Stimulated activated CD4-positive, alpha-beta T cell treated with anti-CD3 and anti-CD28 coated beads, Interleukin-2, amount 100 ng/mL, for 48 hours (primary cell): ENCODE measurements at places on chromosomes 16 and 17.

- no peak for DNase-seq
These were observed 11.5 kb upstream of the HYDIN start for GRCh38 chr16:71242036-71242435.

DNA sequence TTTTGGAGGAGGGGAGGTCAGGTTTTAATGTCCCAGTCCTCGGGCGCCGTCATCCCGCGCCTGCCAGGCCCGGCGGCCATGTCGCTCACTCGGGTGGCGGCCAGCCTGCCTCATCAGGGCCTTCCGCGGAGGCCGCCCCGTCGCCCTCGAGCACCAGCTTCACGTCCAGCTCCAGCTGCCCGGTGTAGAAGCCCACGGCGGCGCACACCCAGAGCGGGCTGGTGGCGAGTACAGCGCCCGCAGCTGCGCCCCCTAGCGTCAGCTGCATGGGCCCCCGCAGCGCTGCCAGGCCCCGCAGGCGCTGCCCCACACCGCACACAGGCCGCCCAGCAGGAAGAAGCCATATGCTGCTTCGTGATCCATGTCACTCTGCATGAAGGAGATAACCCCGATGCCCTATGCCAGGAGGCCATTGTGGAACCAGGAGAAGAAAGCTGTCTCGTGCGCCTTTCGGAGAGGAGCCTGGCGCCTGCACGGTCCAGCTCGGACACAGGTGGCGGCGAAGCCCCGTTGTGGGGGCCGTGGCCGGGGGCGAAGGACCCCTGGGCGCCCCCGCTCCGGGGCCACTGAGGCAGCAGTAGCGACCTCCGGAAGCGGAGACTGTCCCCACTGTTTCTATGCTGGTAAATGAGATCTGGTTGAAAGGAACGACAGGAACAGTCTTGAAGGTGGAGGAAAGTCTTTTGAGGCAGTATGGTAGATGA is 9.6 kb downstream of the AP2B1 start:
- DNase-seq = no peak

- DNase-seq = no peak
These were observed 8.7 kb downstream of the TBX21 start for GRCh38 chr17:47741793-47742145.

DNA sequence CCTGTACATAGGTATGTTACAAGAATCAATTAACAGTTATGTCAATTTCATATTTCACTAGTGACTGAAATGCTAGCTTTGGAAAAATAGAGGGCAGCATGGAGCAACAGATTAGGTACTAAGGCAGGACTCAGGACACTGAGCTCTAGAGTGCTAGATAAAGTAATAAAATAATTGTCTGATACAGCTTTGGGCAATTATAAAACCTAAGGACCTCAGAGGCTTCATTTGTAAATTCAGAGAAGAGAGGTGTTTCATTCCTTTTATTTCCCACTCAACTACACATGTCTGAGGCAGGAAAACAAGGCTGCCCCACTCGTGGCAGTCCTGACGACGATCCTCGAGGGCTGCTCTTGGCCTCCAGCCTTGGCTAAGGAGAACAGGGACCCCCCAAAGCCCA is 81.5 kb downstream of the CA4 start:
- no peak for DNase-seq

DNA sequence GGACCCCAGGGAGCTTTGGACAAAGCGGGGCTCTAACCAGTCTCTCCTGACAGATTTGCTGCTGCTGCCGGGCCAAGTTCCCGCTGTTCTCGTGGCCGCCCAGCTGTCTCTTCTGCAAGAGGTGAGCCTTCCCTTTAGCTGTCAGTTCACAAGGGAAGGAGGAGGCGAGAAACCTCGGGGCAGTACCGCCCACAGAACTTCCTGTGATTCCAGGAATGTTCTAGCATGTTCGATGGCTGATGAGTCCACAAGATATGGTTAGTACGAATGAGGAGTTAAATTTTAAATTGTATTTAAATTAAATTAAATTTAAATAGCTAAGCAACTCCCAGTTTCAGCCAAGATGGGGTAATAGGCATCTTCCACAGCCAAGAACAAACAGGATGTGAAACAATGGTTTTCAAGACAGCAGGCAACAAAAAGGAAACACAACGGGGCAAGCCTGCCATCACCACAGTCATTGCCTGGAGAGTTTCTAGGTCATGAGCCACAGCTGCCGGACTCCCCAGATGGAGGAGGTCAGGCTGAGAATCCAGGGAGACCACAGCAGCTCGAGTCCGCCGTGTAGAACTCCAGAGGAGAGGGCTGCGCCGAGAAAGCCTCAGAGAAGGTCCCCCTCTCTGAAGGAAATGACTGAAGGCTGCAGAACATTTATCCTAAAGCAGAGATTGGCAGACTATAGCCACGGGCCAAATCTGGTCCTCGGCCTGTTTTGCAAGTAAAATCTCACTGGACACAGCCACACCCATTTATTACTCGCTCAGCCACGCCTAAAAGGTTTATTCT is 9.5 kb upstream of the TCF25 start:
- no peak for DNase-seq

GRCh38 chr17:19440421-19440820 is 29.4 kb downstream of the RNF112 start:
- no peak for DNase-seq

- no peak for DNase-seq
These were observed 416.0 kb downstream of the WWOX start for GRCh38 chr16:78515421-78515820.

- DNase-seq = no peak
These were observed 7.5 kb downstream of the IL4R start for GRCh38 chr16:27321013-27321915.

DNA sequence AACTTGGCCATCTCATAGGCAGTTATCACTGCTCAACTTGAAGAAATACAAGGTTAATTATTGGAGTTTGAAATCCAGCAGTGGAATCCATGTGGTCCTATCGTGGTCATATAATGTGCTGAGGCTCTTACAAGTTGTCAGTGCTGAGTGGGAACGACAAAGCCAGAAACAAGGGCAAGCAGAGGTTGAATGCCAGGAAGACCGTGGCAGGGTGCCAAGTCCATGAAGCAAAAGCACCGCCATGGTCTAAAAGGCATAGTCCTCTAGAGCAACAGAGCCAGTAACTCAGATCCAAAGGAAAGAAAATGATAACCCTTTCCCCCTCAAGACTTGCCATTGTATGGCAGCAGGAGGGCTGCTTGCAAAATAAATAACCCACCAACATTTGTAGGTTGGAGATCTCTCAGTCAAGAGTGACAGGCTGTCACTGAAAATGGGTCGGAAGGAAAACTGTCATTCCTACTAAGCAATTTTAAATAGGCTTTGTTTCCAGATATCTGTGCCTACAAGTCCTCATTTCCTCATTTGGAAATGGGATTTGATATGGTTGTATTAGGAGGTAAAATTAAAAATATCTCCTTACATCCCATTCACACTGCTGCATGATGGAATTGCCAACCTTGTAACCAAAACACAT is 36.4 kb upstream of the HSBP1 start:
- DNase-seq = no peak

DNA sequence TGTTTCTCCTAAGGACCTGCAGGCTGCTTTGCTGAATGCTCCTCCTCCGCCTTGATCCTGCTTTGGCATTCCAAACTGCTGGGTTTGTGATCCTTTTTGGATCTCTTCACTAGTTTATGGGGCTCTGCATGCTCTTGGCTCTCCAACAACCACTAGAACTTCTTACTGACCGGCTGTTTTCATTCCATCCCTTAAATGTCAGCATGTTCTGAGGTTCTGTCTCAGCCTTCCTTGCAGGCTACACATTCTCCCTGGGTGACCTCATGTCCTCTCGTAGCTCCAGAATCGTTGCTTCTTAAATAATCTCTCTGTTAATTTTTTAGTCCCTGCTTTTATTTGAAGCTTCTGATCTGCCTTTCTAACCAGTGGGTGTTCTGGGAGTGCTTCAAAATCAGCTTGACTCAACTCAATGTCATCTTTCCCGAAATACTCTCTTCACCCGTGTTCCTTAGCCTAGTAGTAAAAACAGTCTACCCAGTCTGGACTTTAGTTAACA is 119.0 kb upstream of the HS3ST2 start:
- no peak for DNase-seq

DNA sequence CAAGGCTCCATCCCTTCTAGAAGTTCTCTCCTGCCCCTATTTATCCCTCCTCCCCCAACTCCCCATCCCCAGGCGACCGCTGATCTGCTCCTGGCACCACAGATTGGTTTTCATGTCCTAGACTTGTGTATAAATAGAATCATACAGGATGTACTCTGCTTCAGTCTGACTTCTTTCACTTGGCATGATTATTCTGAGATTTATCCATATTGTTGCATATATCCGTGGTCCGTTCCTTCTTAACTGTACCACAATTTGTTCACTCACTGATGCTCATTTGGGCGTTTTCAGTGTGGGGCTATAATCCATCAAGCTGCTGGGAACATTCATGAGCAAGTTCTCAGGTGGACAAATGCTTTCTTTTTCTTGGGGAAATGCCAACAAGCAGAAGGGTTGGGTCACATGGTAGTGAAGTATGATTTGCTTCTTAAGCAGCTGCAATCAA is 23.9 kb downstream of the PITPNM3 start:
- no peak for DNase-seq

- no peak for DNase-seq
These were observed 589.8 kb downstream of the HS3ST4 start for GRCh38 chr16:26281381-26282110.

- no peak for DNase-seq
These were observed 1030.3 kb upstream of the CDH8 start for GRCh38 chr16:63066552-63066951.

GRCh38 chr16:47069841-47070584 is 73.7 kb downstream of the NETO2 start:
- no peak for DNase-seq

GRCh38 chr16:75750528-75750927 is 24.2 kb upstream of the CPHXL start:
- no peak for DNase-seq

- DNase-seq = no peak
These were observed 124.4 kb downstream of the CDYL2 start for GRCh38 chr16:80680046-80680445.

GRCh38 chr17:76812263-76812662 is 55.9 kb upstream of the MGAT5B start:
- DNase-seq = no peak
